ENCODE measurements at places on chromosomes 12 and 14. TPM values are rescaled to one million over a fixed set of nuclear protein-coding genes. Genes with fewer than 3 reads are reported as not detected.

The RPGRIP1 gene
- not detected for total RNA-seq

The PAN2 gene
- 30.3 TPM for total RNA-seq

The MSRB3 gene
- total RNA-seq, result 37.1 TPM

The SRSF9 gene
- total RNA-seq, result 162 TPM

The TMTC2 gene
- total RNA-seq, result 12.4 TPM

The DPY19L2 gene
- 2.3 TPM for total RNA-seq

The ALKBH1 gene
- 13.4 TPM for total RNA-seq

The PLEKHH1 gene
- 0.17 TPM for total RNA-seq

The SIX6 gene
- total RNA-seq, result not detected

The CPNE6 gene
- not detected for total RNA-seq

Data from smooth muscle cell of trachea (primary cell).